ENCODE measurements at places on chromosomes 12 and 14.

DNA sequence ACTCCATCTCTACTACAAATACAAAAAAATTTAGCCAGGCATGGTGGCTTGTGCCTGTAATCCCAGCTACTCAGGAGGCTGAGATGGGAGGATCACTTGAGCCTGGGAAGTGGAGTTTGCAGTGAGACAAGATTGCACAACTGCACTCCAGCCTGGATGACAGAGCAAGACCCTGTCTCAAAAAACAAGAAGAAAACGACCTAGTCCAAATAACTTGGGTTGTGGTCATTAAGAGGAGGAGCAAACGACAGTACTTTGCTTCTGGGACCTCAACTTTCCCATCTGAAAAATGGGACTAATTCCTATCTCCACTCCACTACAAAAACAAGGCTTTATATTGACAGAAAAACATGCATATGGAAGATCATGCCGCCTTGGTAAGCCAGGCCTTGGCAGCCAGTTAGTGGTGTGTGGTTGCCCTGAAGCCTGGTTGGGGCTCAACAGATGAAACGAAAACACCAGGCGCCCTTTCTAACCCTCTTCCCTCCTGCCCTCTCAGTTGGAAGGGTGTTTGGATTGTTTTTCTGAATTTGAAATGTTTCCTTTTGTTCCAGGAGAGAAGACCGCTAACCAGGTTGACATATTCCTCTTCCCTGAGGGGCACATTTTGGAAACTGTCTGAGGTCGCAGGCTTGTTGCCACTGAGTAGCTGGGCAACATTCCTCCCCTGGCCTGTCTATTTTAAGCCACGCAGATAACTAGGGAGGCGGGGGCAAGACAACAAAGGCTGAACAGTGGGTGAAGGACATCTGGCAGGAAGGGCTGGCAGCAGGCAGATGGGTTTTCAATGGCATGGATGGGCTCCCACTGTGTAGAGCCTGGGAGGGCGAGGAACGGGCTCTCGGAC, 13.7 kb upstream of the VPS37B start:
- peak; percentile 79 for DNase-seq

DNA sequence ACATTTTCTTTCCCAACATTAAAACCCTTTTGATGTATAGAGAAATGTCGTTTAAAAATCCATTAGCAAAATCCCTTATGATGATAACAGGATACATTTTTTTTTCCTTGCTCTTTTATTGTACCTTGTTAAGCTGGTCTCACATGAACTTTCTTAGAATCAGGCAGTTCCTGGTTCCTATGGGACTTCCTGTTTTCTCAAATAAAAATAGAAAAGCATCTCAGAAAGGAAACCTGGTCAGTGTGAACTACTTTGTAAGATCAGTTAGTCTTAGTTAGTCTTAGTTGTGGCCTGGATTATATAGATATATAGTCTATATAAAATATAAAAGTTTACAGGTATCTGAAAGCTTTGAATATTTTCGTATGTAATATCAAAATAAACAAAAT, 40.3 kb downstream of the LEMD3 start:
- no peak for DNase-seq

DNA sequence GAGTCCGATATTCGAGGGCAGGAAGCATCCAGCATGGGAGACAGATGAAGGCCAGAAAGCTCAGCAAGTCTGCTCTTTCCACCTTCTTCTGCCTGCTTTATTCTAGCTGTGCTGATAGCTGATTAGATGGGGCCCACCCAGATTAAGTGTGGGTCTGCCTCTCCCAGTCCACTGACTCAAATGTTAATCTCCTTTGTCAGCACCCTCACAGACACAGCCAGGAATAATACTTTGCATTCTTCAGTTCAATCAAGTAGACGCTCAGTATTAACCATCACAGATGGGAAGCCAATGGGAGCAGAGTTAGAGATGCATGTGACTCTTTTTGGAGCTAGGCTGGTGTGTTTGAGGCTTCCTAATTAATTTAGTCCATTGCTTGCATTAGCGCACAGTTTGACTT, 17.0 kb downstream of the C12orf75 start:
- no peak for DNase-seq

DNA sequence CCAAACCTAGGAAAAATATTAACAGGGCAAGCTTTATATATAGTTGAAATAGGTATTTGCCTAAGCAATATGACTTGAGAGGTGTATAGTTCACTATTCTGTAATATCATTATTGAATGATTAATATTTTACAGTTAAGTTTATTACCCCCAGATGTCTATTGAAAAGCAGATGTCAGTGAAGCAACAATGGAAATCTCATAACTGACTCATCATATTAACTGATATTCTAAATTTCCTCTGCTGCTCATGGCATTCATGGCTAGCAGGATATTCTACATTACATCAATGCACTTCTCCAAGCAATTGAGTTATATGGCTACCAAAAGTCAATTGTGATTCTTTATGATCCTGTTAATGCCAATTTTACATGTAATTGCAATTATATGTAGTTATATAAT, 9.7 kb upstream of the MAGOHB start:
- DNase-seq: no peak

DNA sequence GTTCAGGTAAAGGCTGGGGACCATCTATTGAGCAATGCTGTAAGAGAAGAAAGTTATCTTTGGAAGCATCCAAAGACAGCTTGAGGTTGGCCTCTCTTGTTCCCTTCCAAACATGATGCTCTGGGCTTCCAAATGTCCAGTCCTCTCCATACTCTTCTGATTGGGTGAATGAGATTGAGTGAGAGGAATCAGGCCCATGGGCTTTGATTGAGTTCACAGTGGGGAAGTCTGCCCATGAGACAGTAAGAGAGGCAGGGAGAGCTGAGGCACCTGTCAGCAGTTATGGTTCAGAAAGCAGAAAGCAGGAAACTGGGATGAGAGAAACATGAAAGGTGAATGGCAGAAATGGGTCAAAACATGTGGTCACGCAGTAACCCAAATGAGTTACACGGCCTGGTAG, 1006.9 kb downstream of the VRK1 start:
- no peak for DNase-seq

DNA sequence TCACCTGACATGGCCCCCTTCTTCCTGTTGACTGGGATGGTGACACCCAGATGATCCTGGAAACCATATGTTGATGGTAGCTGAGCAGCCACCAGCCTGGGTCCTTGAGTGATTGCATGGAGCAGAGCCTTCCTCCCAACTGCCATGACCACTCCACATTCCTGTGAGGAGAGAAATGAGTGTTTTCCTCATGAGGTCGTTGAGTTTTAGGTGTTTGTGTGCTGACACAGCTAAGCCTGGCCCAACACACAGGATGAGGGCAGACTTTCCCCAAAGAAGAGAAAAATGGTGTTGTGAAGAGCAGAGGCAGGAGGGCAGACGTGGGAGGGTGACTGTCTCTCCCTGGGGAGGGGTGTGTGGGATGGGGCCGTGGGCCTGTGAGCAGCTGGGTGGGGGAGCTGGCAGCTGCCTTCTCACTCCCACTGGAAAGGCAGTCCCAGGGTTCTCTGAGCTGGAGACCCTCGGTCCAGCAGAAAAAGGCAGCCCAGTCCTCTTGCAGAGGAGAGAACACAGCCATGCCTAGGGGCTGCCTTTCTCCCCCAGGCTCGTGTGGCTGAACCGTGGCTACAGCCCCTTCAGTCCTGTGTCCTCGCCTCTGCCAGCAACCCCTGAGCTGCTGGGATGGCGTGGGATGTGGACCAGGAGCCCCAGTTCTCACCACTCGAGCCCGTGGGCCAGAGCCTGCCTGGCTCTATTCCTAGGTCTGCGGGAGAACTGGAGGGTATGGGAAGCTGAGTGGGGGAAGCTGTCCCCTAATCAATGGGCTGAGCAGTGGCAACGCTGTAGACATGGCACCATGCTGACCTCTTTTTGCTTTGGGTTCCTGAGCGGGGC, 257.0 kb downstream of the ADGRD1 start:
- DNase-seq: no peak

GRCh38 chr12:4859478-4860210, 50.1 kb upstream of the KCNA1 start:
- DNase-seq: no peak

DNA sequence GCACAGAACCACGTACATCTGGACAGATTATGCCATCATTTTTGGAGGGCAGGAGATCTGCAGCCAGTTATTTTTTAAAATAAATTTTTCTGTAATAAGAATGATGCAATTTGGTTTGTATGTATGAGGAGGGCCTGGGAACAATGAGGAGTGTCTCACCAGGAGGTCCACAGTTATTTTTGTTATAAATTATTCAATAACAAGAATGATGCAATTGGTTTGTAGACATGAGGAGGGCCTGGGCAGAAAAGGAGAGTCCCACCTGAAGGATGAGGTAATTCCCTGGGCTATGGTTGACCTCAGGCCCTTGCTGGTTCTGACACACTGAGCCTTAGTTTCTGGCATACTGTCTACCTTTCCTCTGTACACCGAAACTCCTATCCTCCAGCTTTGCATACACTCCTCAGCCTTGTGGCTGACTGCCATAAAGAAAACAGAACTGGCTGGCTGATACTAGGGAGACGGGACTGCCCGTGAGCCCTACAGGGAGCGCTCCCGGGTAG, 9.0 kb upstream of the DCD start:
- DNase-seq: no peak

- DNase-seq: no peak
These were observed 363.4 kb downstream of the NUAK1 start for GRCh38 chr12:105775343-105775742.

GRCh38 chr12:65022960-65023359, 98.1 kb downstream of the WIF1 start:
- no peak for DNase-seq

GRCh38 chr12:20339060-20339459, 29.3 kb upstream of the PDE3A start:
- DNase-seq: no peak

- DNase-seq: peak; percentile 87
These were observed 785 bp upstream of the ACTN1 start for GRCh38 chr14:68979722-68980451.

- no peak for DNase-seq
These were observed 178.0 kb downstream of the RPAP3 start for GRCh38 chr12:47527816-47528215.

- no peak for DNase-seq
These were observed 538.1 kb downstream of the C12orf50 start for GRCh38 chr12:87491089-87491488.

DNA sequence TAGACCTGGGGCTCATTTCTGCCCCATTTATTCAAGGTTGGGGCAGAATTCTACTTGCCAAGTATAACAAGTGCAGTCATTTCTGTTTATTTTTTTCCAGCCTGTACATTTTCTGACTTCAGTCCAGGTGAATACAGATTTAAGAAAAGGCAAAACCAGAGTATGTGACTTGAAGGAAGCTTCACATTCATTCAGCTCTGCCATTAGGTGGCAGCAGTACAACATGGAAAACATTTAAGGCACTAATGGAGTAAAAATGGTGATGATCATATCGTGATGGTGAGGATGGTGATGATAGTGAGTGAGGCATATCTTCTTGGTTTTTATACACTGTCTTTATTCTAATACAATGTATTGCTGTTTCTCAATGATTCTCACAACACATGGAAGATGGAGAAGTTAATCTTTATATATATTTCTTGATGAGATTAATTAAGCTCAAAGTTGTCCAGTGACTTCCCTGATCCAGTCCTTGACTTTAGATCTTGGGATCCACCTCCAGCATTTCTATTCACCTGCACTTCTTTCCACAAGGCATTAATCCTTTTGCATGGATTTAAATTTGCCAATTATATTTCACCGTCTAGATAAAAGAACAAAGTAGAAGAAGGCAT, 176.7 kb upstream of the SEL1L start:
- DNase-seq: no peak

- DNase-seq: peak; percentile 4
These were observed 903 bp downstream of the PARPBP start for GRCh38 chr12:102120886-102121285.

DNA sequence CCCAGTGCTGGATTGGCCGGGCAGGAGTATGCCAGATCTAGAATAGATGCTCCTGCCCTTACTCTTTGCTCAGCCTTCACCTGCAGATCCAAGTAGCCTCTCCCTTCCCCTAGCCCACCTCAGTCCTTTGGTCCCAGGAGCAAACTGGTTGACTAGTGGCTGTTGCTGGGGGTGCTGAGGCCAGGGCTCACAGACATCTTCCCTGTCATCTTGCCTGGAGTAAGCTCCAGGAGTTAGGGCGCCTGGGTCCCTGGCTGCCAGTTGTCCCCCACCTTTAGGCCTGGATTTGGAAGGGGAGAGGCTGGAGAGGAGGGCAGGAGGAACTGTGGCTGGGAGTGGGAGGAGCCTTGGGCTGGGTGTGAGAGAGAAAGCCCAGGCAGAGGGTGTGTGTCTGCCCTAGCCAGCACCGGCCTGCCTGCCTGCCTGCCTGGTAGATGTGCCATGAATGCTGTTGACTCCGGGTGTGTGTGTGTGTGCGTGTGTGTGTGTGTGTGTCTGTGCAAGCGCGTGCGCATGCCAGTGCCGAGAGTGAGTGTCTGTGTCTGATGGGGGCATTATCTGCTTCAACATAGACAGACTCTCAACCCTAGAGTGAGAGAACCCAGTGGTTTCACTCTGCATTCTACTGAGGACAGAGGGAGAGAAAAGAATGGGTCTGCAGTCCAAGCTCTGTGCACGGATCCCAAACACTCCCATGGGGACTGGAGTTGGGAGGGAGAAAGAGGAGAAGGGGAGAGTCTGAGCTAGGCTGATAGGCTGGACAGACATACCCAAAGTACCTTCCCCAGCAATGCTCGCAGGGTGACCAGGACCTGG, 845 bp upstream of the RARG start:
- DNase-seq: peak; percentile 86

GRCh38 chr14:72883109-72883508, 10.8 kb downstream of the DPF3 start:
- no peak for DNase-seq

DNA sequence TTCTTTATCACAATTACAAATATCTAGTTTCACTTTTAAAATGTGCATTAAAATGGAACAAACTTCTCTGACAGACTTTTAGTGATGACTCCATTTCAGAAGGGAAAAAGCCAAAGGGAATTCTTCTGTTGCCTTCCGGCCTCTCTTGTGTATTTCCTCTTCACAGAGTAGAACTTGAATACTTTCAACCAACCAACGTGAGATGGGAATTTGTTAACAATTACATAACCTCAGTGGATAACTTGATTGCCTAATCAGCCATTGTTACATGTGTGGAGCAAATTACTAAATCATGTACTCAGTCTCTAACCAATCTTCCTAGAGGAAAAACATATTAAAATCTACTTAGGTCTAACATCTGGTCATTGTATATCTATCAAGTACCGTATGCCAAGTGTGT, 291.1 kb downstream of the SYT1 start:
- DNase-seq: no peak

GRCh38 chr14:54475187-54475899, 13.4 kb downstream of the GMFB start:
- no peak for DNase-seq

- DNase-seq: peak; percentile 82
These were observed 3.3 kb downstream of the COL2A1 start for GRCh38 chr12:48000878-48001504.

- no peak for DNase-seq
These were observed 72.1 kb upstream of the SRSF5 start for GRCh38 chr14:69694730-69695281.

- DNase-seq: peak; percentile 15
These were observed 3.0 kb downstream of the B4GALNT1 start for GRCh38 chr12:57629897-57630471.

DNA sequence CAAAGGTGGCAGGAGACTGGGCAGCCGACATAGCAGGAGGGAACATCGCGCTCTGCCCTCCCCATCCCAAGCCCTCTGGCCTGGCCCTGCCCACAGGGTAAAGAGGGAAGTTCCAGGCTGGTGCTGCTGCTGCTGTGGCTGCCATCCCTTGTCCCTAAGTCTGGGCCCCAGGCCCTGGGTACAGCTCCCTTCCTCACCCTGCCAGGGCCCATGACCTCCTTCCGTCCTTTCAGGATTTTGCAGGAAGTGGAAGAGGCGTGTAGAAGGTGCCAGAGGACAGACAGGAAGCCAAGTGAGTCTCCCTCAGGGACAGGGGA, 14.7 kb upstream of the NCOR2 start:
- DNase-seq: no peak
